ENCODE measurements at places on chromosomes 3 and 15. TPM values are rescaled to one million over a fixed set of nuclear protein-coding genes. Genes with fewer than 3 reads are reported as not detected.

BFSP2 gene
- 3.8 TPM for polyA plus RNA-seq

INSYN1 gene
- polyA plus RNA-seq, result 1.1 TPM

CEP63 gene
- 37.1 TPM for polyA plus RNA-seq

MITF gene
- 3.2 TPM for polyA plus RNA-seq

PLSCR5 gene
- 0.21 TPM for polyA plus RNA-seq

Measured in thymus (tissue), 14 donors.